ENCODE measurements at places on chromosomes 12 and 14.
A peak's percentile ranks its signal among the peaks of the same experiment; 100 is the strongest.

GRCh38 chr12:50506753-50507473 lies 2.1 kb downstream of the DIP2B start:
- DNase-seq = no peak

DNA sequence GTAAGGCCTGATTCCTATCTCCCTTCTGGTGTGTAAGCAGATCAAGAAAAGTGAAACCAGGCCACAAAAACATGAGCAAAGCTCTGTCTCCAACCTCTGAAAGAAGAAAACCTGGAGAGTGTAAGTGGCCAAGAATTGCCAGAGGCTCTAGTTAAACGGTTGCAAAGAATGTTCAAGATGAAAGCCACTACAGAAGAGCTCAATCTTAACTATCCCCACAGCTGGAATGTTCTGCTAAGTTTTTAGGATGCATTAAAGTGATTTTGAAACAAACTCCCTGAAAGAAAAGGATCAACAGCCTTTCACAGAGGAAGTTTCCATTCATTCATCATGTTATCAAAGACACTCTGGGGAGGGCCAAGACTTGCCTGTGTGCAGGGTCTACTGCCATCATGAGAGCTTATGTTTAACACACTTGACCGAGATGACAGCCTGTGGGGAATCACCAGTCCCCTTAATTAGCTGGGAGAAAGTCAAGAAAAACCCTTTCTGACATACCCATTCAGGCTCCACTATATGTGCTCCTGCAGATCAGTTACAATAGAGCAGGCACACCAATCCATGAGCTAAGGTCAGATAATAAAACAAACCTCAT lies 128.0 kb upstream of the OVCH1 start:
- no peak for DNase-seq

GRCh38 chr12:229441-230191 lies 15.7 kb upstream of the SLC6A12 start:
- DNase-seq = no peak

GRCh38 chr12:6722863-6723262 lies 983 bp upstream of the COPS7A start:
- no peak for DNase-seq

- DNase-seq = no peak
Measured at GRCh38 chr12:28710882-28711281, 438.2 kb upstream of the FAR2 start.

GRCh38 chr12:53327435-53328042 lies 6.1 kb upstream of the AAAS start:
- no peak for DNase-seq

- no peak for DNase-seq
Measured at GRCh38 chr14:57576498-57576897, 82.8 kb upstream of the CCDC198 start.

DNA sequence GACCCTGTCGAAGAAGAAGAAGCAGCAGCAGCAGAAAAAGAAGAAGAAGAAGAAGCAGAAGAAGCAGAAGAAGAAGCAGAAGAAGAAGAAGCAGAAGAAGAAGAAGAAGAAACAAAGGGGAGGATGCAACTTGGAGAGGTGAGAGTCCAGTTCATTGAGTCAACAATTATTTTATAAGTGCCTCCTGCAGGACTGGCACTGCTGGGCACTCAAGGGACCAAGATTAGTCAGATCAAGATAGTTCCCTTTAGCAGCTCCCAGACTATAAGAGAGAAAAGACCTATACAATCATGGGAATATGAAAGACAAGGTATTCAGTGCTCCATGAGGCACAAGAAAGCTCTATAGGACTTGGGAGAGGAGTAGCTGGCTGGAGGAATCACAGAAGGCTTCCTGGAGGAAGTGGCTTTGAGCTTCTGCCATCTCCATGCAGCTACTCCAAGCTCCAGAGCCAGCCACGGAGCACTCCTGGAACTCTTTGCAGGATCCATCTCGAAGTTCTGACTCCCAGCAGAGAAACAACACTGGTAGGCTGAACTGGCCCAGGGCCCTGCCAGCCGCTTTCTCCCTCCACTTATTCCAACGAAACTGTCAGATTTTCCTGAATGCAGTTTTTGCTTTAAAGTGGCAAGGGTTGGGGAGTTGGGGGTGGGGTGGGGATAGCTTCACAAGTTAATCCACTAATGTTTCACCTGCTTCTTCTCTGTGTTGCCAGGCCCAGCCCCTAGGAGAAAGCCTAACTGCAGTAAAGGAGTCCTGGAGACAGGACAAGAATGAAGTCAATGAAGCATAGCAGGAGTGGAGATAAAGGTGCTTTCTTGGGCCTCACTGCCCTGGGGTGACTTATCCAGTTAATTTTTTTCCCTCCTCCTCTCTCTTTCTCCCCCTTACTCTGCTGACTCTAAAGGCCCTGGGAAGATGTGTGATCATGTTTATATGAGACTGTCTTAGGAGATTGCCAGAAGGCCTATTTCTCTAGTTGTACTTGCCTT lies 140.1 kb upstream of the PARP11 start:
- DNase-seq = peak; percentile 39

DNA sequence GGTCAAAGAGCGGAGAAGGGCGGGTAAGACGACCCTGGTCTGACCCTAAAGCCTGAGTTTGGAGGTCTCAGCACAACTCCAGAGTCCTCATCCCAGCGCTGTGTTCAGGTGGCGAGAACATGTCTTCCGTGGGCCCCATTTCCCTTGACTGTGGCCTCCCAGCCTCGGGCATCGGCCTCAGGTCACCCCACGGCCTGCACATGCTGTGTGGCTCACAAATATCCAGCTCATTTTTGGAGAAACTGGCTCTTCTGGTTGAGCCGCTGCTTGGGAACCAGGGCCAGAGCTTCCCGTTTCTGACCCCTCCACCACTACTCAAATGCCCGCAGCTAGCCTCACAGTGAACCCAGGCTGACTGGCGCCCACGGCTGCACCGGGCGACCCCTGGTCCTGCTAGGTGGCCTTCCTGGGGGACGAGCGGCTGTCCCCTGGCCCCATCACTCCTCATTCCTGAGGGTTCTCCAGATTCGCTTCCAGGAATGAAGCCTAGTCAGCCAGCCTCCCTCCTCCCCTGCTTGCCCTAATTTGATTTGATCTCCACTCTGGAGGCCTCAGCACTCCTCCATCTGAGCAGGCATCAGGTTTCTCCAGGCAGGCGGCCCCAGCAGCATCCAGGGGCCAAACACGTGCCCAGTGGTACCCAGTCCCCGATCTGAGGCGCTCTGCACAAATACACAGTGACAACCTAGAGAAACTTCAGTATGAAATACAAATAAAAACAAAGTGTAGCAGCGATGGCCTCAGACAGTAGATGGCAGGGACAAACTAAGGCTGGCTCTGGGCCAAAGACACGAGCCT lies 4.7 kb downstream of the P2RX2 start:
- DNase-seq = no peak

GRCh38 chr12:70721216-70721615 lies 84.0 kb upstream of the PTPRB start:
- DNase-seq = no peak

- no peak for DNase-seq
Measured at GRCh38 chr14:90675399-90675798, 140.8 kb downstream of the TTC7B start.

GRCh38 chr14:100239211-100239839 lies 381 bp downstream of the YY1 start:
- DNase-seq = peak; percentile 59

- DNase-seq = no peak
Measured at GRCh38 chr12:69464428-69464827, 5.8 kb upstream of the FRS2 start.

DNA sequence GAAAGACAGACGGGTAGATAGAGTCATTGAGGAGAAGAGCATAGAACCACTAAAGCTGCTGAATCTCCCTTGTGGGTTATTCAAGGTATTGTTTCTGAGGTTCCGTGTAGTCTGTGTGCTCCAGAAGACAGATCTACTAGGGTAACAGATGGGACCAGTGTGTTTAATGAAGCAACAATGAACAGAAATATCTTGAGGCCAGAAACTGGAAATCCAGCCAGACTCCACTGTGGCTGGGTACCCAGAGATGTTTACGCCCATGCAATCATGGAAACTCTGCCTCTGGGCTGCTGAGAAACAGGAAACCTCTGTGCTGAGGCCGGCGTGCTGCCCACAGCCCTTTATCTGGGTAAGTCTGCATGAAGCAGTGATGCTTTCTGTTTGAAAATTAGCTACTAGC lies 8.3 kb downstream of the PROX2 start:
- DNase-seq = no peak

DNA sequence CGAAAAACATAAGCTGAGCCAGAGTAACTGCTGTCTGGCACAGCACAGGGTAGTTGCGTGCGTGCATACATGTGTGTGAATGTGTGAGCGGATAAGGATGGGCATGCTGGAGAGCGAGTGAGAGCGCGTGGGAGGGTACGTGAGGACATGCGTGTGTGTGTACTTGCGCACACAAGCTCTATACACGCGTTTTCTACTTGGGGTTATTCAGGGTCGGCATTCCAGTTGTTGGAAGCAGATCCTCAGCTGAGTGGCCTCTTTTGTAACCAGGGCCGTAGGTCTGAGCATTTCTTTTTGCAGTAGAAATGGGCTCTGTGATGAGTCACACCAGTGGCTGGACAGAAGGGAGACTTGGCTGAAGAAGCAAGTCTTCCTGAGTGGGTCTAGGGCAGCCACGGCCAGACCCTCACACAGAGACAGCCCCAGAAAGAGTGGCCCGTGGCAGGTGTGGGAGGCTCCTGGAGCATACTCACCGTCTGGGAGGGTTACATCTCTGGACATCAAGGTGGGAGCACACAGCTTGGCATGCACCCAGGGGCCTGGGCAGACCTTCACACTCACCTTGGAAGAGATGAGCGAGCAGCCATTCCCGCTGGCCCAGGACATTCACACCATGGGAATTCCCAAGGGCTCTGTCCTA lies 78.0 kb downstream of the LRRC74A start:
- DNase-seq = no peak

DNA sequence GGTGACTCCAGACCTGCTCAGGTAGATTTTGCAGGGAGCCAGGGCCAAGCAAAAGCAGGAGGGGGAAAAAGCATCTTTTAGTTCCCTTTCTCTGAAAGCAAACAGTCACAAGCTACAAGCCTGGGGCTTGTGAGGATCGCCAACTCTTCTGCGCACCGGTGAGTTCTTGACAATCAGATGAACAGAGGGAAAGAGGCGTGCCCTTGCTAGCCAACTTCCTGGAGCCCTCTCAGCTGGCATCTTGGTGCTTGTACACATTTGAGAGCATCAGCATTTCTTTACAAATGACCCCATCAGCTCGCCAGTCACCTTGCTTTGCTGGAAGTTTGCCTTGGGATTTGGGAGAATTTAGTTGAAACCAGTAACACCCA lies 55.5 kb downstream of the ZNF664 start:
- no peak for DNase-seq

DNA sequence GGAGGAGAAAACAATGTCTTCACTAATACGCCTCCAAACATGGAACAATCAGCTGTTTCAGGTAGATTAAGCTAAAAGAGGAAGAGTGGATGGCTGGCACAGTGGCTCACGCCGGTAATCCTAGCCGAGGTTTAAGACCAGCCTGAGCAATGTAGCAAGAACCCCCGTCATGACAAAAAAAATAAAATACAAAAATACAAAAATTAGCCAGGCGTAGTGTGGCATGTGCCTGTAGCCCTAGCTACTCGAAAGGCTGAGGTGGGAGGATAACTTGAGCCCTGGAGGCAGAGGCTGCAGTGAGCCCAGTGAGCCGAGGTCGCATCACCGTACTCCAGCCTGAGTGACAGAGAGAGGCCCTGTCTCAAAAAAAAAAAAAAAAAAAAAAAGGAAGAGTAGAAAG lies 1.2 kb upstream of the MED13L start:
- no peak for DNase-seq

DNA sequence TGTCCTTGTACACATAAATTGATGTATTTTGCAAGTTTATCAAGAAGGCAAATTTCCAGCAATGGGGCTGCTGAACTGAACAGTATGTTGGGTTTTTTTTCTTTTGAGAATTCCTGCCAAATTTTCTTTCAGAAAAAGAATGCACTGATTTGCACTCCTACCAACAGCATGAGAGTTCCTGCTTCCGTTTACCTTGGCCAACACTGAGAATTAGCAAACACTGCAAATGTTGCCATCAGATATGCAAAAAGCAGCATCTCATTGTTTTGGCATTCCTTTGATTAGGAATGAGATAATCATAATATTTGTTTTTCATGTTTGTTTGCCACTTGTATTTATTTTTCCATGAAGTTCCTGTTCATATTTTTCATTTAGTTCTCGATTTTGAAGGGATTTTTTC lies 82.4 kb downstream of the RTN1 start:
- no peak for DNase-seq

DNA sequence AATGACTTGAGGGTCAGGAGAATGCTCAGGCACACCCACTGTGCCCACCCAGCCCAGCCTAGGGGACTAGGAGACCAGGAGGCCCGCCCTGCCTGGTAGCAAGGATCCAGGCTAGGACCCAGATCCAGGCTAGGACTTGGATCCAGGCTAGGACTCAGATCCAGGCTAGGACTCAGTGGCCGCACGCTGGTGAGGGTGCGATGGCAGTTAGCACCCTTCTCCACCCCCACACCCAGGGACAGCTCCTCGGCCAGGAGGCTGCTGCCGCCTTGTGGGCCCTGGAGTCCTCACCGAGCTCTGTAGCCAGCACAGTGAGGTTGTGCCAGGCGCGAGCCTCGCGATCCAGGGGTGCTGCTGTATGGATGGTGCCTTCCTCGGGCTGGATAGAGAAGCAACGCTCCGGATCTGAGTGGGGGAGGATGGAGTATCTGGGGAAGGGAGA lies 5.1 kb downstream of the CDH24 start:
- no peak for DNase-seq

DNA sequence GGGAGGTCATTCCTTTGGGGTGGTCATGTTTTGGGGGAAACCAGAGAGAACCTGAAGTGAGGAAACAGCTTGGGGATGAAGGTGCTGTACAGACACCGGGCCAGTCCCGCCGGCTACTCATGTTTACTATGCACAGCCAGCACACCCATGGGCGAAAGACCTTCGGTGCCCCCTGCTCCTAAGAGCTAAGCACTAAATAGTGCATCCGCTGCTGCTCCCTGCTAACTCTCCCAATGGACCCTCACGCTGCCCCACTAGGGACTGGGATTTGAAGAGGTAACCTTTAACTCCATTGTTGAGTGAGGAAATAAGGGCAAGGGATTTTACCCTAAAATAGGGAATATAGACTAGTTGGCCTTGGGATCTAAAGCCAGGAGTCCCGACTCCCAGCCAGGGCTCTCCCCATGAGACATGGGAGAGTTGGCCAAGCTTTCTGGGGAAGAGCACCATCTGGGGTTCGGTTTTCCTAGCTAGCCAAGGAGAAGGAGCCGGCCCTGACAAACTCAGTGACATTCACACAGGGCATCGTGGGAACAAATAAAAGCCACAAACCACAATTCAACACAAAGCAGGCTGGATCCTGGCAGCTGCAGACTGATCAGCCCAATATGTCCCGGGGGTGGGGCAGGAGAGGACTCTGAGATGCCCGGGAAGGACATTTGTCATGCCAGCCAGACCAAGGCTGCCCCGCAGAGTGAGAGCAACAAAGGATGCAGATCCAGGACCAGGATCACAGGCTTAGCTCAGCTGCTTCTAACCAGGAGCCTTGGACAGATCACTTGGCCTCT lies 91.7 kb downstream of the SINHCAF start:
- no peak for DNase-seq

GRCh38 chr14:44970907-44971306 lies 8.9 kb downstream of the TOGARAM1 start:
- no peak for DNase-seq
